ENCODE measurements at places on chromosomes 11 and 22.

DNA sequence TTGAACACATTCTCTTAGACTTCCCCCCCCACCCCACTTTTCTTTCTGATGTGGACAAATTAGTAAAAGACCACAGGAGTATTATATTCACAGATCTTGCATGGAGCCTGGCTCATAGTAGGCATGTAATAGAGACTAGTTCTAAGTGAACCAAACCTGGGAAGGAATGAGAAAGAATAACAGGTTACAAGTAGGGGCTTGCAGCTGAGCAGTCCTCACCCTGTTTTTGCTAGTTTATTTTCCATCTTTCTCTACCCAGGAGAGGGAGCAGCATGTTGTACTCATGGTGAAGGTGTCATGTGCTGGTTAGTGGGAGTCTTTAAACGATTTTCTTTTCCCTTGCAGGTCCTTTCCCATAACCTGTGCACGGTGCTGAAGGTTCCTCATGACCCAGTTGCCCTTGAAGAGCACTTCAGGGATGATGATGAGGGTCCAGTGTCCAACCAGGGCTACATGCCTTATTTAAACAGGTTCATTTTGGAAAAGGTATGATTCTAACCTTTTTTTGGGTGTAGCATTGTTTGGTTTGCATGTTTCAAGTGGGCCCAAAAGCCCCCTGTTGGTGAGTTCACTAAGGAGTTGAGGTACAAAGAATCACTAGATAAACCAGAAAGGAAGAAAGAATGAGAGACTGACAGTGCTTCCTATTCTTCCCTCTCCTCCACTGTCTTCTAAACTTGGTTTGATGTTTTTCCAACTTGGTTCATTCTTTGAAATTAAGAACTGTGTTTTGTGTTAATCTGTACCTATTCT, 30.1 kb downstream of the SWAP70 start:
- no peak for DNase-seq

- DNase-seq: no peak
Observed at GRCh38 chr11:126193038-126193478, 18.4 kb downstream of the RPUSD4 start.

- DNase-seq: peak; percentile 8
Observed at GRCh38 chr11:111602865-111603610, 789 bp downstream of the SIK2 start.

- DNase-seq: no peak
Observed at GRCh38 chr11:17506942-17507341, 30.3 kb upstream of the ABCC8 start.

DNA sequence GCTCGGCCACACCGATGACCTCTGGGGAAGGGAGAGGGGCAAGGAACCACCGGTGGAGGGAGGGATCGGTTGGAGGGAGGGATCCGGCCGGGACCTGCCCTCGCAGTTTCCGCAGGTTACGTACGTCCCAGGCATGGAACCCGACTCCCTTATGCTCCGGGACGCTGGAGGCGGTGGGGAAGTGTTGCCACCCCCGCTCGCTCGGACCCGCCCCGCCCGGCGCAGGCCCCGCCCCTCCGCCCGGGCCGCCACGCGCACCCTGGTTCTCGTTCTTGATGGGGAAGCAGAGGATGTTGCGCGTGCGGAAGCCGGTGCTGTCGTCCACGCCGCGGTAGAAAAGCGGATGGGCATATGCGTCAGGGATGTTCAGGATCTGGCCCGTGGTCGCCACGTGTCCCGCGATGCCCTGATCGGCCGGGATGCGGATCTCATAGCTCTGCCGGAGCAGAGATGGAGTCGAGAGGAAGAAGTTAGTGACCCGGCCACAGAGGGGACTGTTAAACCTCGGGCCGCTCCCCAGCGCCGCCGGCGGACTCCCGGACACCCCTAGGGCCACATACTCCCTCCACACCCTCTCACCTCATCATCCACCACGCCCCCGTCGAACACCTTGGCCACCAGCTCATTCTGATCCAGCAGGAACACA, 89.8 kb downstream of the PDE2A start:
- DNase-seq: peak; percentile 33

DNA sequence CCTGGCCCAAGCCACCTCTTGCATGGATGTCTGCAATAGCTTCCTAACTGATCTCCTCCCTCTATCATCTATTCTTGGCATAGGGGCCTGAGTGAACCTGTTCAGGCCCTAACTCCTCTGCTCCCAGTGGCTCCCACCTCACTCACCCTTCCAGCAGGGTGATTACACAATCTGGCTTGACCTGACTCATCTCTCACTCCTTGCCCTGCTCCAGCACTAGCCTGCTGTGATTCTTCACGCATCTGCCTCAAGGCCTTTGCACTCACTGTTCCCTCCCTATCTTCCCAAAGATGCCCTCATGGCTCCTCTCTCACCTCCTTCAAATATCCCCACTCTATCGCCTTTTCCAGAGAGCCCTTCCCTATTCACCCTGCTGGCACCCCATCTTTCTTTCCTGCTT, 10.5 kb downstream of the SCN4B start:
- no peak for DNase-seq

GRCh38 chr11:64069401-64070313, 33.9 kb downstream of the FLRT1 start:
- DNase-seq: no peak

DNA sequence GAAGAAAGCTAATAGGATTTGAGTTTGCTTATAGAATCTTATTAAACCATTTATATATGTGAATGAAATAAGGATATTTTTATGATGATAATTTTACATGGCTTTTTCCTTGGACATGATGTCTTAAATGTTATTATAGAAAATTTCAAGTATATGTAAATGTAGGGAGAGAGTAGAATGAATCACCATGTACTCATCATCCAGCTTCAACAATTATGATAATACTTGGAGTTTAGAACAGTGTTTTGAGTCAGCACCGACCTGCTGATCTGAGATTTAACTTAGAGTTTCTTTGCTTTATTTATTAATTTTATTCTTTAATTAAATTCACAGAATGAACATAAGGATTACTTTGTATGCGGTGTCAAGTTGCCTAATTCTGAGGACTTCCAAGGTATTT, 193.5 kb downstream of the UVRAG start:
- no peak for DNase-seq

- DNase-seq: peak; percentile 95
Observed at GRCh38 chr11:71928737-71929443, at the start of gene RNF121. RNF121 (plus strand) TSS chr11:71929046; CDS start chr11:71929062, 16 bp downstream.

- DNase-seq: no peak
Observed at GRCh38 chr11:113474362-113475159, 637 bp downstream of the DRD2 start.

DNA sequence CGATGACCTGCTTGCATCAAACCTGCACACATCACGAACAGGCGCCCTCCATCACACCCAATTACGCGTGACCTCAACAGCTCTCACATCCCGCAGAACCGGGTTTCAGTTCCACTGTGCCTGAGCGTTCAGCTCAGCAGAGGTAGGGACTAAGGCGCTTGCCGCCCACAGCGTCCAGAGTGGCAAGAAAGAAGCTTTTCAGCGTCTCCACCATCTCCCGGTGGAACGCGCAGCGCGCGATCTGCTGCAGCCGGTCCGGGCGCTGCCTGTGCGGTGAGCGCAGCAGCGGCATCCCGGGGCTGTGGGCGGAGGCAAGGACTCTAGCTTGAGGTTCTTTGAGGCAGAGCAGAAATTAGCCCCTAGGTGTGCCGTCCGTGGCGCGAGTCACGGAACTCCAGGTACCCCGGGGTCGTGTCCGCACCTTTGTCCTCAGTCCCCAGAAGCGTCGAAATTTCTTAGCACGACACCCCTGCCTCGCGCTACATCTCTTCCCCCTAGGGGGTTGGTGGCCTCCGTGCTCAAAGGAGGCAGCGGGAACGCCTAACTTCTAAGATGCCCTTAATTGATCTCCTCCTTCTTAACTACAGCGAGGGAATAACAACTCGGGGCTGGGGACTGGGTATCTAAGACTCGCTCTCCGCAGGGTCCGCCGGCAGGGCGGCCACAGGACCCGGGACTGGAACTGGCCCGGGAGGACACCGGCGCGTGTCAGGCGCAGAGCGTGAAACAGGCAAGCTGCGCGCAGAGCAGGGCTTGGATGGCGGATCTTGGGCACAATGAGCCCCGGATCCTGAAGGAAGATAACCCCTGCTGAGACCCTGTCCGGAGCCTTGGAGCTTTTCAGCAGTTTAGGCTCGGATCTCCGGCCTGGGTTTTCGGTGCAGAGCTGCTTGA, 1.7 kb upstream of the CALCA start:
- peak; percentile 11 for DNase-seq

GRCh38 chr11:131894615-131895544, 524.5 kb downstream of the NTM start:
- no peak for DNase-seq

GRCh38 chr22:47449508-47450270, 687.2 kb downstream of the TBC1D22A start:
- DNase-seq: no peak

DNA sequence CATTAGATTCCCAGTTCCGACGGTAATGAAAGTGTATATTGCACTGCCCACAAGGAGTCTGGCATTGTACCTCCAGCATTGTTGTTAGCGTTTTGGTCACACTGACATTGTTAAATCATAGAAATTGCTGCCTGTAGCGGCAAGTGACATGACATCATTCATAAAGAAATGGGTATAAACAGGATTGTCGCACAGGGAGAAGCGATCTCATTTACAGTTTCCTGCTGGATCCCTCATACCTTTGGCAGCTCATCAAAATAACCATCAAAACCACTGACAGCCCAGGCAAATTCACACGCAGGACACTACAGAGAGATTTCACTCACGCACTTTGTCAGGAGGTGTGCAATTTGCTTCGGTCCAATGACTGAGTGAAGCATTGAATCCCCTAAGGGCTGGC, 3.5 kb downstream of the HTR3B start:
- DNase-seq: no peak

GRCh38 chr11:110989428-110990133, 255.9 kb upstream of the POU2AF2 start:
- DNase-seq: no peak

DNA sequence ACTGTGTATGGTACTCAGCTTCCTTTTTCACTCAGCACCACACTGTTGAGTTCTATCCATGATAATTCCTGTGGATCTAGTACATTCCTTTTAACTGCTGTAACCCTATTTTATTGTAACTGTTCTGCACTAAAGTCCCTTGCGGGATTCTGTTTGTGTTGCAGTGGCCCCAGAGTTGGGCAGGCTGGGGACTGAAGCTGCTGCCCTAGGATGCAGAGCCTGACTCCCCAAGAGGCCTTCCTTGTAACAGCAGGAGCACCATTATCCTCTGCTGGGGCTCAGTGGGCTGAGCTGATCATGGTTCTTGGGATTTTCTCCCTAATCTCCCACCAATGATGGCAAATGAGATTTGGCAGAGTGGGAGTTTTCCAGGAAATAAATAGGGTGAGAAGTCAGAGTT, 77.7 kb downstream of the CABIN1 start:
- no peak for DNase-seq

DNA sequence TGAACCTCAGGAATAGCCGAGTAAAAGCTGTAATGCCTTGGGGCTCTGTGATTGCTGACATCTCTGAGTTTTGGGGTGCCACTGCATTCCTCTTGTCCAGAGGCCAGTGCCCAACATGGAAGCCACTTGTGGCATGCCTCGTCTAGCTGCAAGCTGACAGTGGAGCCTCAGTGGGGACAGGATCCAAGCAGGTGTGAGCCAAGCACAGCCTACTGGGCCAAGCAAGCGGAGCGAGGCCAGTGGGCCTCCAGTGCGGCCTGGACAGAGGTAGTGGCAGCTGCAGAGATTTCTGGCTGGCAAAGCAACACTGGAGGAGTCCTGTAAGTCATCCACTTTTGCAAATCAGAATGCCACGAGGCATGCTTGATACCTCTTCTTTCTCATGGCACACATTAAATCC, 1038.2 kb upstream of the CNTN5 start:
- no peak for DNase-seq

GRCh38 chr11:134569195-134569594, 157.2 kb upstream of the B3GAT1 start:
- no peak for DNase-seq

DNA sequence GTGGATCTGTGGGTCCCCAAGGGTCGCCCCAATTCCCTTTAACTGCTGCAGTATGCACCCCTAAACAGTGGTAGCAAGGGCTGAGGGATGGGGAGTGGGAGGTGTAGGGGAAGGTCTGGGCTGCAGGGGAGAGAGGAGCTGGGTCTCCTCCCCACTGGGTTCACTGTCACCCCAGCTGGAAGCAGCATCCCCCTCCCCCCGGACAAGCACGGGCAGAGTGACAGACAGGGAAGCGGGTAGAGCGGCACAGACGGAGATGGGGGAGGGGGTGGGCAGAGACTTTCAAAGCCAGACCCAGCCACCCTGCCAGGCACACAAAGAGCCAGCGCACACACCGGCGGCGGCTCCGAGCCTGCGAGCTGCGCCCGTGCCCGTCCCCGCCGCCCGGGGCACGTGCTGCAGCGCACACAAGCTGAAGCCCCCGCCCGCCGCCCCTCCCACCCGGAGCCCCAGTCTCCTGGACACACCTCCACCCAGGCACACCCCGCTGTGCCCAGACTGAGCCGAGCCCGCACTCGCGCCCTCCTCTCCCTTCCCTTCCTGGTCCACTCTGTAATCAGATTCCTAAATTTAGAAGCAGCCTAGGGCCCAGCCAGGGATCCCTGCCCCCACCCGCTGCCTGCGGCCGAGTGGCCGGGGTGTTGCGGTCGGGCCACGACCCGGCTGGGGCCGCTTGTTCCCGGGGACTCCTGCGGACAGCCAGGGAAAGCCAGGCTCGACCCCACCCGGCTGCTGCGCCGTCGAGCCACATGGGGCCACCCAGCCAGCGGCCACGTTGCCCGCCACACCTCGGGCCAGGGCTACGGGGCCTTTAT, 935 bp upstream of the RCOR2 start:
- DNase-seq: peak; percentile 22

DNA sequence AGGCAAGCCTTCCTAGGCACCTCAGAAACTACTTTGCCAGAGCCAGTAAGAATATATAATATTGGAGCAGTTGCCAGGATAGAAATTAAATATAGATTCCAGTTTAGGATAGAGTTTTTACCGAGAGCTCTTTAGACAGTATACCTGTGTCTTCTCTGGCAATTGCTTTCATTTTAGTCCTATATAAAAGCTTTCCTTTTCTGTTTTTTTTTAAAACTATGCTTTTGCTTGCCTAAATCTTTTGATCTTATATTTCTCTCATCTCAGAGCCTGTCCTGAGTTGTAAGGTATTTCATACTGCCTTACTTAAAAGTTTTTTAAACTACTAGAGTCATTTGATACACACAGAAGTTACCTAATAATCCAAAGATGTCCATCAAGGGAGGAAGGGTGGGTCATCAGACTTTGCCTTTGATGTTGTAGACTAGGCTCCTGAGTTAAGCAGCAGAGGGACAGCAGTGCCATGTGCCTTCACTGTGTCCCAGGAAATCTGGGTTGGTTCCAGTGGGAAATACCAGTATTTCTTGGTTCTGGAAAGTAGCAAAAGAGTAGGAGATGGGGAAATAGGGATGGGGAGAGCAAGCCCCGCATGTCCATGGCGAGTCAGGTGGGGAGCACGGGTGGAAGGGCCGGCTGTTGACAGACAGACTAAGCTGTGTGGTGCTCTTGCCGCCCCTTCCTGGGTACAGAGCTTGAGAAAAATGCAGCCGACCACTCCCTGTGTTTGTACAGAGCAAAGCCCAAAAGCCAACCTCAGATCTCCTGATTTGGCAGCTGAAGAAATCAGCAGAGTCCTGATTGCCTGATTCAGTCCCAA, 11.2 kb downstream of the MCAM start:
- no peak for DNase-seq

Data from T-helper 1 cell (primary cell).